ENCODE measurements at places on chromosomes 16 and 17.

- no peak for DNase-seq
Measured at GRCh38 chr17:42806249-42806648, 7.6 kb downstream of the CNTD1 start.

GRCh38 chr17:55433029-55433628 lies 11.5 kb upstream of the MMD start:
- DNase-seq: no peak

DNA sequence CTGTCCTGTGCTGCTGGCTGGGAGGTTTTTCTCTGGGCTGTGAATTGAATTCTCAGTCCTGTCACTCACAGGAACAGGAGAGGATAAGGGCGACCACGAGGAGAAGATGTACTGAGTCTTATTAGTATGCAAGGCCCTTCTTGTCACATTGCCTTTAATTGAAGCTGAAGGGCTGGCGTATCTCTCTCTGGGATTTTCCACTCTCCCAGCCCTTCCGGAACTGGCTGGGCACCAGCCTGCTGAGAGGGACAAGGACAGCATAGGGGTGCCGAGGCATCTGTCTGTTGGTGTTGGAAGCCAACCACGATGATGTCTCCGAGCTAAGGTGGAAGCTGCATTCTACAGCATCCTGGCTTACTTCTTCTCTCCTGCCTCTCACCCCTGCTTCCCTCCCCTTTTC lies 33.2 kb downstream of the GPRC5B start:
- no peak for DNase-seq

GRCh38 chr17:6355196-6355595 lies 79.7 kb downstream of the AIPL1 start:
- DNase-seq: no peak

- DNase-seq: no peak
Measured at GRCh38 chr17:77772899-77773358, 185.6 kb upstream of the TNRC6C start.

DNA sequence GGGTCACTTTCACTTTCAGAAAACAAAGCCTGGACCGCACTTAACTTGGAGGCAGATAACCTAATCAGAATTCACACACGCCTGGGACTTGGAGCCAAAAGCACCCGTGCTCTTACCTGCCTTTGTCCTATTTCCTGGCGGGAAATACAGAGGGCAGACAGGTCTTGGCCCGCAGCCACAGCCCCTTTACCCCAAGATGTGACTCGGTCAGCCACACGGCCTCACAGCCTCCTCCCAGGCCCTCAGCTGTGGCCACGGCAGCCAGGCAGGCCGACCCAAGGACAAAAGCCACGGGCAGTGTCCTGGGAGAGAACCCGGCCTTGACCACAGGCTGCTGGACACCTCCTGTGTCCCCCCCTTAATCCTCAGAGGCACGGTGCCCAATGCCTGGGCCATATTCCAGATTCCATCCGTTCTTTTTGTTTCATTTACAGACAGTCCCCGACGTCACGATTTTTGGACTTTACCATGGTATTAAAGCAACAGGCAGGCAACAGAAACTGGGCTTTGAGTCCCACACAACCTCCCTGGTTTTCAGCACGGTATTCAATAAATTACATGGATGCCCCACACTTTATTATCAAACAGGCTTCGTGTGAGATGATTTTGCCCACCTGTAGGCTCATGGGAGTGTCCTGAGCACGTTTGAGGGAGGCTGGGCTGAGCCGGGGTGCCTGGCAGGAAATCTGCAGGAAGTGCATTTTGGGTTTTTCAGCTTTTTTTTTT lies 30.1 kb upstream of the GAA start:
- no peak for DNase-seq

Data from activated naive CD4-positive, alpha-beta T cell treated with anti-CD3 and anti-CD28 coated beads, Interleukin-2, amount 50 U/mL, for 16 hours (primary cell).